ENCODE measurements at places on chromosomes 12 and 14. TPM values are rescaled to one million over a fixed set of nuclear protein-coding genes. Genes with fewer than 3 reads are reported as not detected.

The NPFF gene
- not detected for total RNA-seq

The SMIM41 gene
- not detected for total RNA-seq

DNA sequence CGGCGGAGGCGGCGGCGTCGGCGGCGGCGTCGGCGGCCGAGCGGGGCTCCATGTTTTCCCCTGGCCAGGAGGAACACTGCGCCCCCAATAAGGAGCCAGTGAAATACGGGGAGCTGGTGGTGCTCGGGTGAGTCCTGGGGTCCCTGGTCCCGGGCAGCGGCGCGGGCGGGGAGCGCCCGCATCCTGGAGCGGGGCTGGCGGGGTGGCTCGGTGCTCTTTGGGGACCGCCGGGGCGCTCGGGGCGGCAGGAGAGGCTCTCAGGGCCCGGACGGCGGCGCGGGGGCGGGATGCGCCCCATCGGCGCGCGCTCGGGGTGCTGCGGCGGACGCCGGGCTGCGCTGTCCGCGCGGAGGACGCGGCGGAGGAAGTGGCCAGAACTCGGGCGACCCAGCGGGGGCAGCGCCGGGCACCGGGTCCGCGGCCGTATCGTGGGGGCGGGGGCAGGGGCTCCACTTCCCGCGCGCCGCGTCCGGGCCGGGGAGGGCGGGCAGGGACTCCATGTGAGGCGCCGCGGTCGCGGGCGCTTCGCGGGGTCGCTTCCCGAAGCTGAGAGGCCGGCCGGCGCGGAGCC lies 485 bp downstream of the PELI2 start:
- peak; percentile 25 for DNase-seq

The ARHGAP9 gene
- not detected for total RNA-seq

The RDH12 gene
- total RNA-seq = not detected

GRCh38 chr14:23043754-23044153 lies 1.7 kb downstream of the PSMB11 start:
- no peak for DNase-seq

GRCh38 chr14:35286707-35287106 lies 5.5 kb upstream of the PSMA6 start:
- DNase-seq = no peak

DNA sequence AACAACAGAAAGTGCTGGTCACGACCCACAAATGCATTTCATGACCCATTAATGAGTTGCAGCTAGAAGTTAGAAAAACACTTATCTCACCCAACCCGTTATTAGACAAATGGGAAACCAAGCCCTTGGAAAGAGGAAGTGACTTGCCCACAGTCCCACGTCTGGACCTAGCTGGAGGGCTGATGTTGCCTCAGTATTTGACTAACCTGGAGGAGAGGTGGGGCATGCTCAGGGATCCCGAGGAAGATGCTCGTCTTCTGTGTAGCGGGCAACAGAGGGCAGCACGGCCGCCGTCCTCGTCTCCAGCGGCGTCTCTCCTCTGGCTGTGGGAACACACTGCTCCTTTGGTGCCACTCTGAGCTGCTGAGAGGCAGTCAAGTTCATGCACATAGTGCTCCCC lies 12.7 kb downstream of the CCND2 start:
- DNase-seq = no peak

- peak; percentile 83 for DNase-seq
Measured at GRCh38 chr14:68969278-68970033, 9.6 kb downstream of the ACTN1 start.

GRCh38 chr12:5166976-5167375 lies 123.3 kb downstream of the KCNA5 start:
- DNase-seq = peak; percentile 19

DNA sequence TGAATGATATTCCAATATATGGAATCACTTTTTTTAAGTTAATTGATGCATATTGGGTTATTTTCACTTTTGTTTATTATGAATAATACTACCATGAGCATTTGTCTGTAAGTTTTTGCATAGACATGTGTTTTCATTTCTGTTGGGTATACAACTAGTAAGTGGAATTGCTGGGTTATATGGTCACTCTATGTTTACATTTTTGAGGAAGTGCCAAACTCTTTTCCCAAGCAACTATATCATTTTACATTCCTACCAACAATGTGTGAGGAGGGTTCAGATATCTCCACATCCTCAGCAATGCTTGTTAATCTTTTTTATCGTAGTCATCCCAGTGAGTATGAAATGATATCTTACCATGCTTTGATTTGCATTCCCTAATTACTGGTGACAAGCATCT lies 64.0 kb downstream of the MON2 start:
- DNase-seq = no peak

The GALNT4 gene
- total RNA-seq = 18.5 TPM

The POTEM gene
- not detected for total RNA-seq

DNA sequence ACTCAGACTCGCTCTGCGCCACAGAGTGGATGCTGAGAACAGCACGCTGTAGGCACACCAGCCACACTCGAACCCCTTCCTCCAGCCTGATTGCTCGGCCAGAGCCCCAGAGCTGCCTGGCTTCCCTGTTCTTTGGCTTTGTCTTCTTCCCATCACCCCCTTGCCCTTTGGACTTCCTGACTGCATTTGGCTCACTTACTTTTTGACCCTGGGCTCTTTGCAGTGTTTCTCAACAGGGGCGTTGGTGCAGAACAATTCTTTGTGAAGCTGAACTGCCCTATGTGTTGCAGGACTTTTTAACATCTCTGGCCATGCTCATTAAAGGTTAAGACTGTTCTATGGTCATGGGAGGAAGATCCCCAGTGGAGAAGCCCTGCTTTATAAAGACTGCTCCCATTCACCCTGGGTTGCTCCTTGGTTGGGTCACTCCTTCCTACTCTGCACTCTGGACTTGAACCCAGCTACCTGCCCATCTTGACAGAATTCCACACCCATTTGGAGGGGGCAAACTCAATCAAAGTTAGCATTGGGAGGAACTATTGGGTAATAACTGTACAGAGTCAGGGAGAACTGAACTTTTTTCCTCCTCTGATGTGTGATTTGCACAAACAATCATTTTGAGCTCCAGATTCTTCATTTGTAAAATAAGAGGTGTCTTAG lies 127.7 kb upstream of the PLEKHG7 start:
- DNase-seq = no peak

GRCh38 chr14:56339855-56340701 lies 221.9 kb downstream of the PELI2 start:
- peak; percentile 92 for DNase-seq

DNA sequence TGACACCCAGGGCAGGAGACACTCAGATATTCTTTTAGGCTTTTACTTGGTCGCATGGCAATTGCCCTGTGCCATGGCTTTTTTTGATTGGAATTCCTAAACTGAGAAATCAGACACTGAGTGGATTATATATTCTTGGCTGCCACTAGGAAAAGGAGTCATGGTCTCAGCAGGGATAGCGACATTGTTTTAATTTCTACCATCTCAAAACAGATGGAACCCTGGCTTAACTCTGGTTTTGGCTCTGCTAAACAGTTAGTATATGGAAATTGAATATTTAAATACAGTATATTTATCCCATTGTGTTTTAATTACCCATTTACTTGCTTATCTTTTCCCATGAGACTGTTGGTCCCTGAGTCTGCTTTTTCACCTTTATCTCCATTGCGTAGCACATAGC lies 84.0 kb downstream of the DACT1 start:
- DNase-seq = no peak

The SLC25A47 gene
- not detected for total RNA-seq

The LRTM2 gene
- not detected for total RNA-seq

DNA sequence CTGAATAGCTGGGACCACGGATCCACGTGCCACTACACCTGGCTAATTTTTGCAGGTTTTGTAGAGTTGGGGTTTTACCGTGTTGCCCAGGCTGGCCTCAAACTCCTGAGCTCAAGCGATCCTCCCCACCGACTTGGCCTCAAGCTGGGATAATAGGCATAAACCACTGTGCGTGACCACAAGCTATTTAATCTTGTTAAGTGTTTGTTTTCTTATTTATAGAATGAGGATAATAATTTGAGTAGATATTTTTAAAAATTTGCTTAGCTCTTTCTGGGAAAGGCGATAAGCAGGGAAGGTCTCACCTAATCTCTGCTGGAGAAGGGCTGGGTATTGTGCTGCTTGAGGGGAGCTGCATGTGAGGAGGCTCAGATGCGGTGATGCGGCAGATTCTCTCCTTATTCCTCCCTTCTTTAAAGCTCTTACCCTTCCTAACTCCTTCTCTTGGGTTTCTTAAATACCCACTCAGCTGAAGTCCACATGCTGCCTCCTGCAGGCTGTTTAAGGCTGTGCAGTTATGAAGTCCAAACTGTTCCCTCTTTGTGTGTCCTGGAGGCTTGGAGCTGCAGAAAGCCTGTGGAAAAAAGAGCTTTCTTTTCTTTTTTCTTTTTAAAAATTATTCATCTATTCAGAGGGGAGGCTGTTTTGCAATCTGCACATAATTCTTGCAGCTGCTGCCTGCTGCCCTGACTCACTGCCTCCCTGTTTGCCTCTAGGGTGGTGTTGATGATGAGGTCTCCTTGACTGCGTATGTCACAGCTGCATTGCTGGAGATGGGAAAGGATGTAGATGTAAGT lies 37.9 kb downstream of the A2ML1 start:
- DNase-seq = peak; percentile 74

The GPR135 gene
- total RNA-seq = 0.47 TPM

GRCh38 chr12:4001841-4002240 lies 128.6 kb upstream of the PARP11 start:
- no peak for DNase-seq

The TRMT5 gene
- total RNA-seq = 13.1 TPM

GRCh38 chr12:131751335-131751734 lies 40.4 kb downstream of the SFSWAP start:
- DNase-seq = no peak

The NGB gene
- not detected for total RNA-seq

DNA sequence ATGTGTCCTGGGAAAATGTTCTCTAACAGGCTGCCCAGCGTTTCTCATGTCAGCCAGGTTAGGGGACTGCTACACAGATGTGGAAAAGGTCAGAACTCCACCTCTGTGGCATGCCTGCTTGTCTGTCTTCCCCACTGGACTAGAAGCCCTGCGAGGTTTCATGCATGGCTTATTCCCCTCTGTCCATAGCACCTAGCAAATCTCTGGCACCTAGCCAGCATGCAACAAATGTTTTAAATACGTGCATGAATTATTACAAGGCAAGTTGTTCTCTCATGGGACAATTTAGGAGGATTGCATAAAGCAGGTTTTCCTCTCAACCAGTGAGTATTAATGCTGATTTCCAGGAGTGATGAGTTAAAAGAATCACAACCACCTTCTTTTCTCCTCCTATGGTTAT lies 21.4 kb upstream of the KCNK13 start:
- DNase-seq = no peak

The IL26 gene
- total RNA-seq = not detected

The FAM181A gene
- not detected for total RNA-seq

GRCh38 chr14:61752626-61753025 lies 9.6 kb upstream of the SNAPC1 start:
- peak; percentile 33 for DNase-seq

The CPNE8 gene
- 29.4 TPM for total RNA-seq

DNA sequence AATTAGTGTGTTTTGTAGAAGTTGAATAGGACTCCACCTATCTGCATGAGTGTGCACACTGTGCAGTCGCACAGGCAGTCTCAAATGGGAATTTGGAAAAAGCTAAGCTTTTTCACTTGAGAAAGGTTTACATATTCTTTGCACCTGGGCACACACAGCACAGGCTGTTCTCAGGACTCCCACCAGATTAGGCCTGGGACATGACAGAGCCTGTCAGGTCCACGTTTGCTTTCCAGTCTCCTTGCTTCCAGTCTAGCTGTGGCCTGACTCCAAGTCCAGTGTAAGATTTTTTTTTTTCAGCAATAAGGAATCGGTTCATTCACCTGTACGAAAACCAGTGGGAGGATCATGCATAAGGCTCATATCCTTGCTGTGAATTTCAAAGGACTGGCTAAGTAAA lies 181.3 kb downstream of the ZFP36L1 start:
- no peak for DNase-seq

GRCh38 chr12:16564675-16565074 lies 41.3 kb downstream of the LMO3 start:
- DNase-seq = no peak

DNA sequence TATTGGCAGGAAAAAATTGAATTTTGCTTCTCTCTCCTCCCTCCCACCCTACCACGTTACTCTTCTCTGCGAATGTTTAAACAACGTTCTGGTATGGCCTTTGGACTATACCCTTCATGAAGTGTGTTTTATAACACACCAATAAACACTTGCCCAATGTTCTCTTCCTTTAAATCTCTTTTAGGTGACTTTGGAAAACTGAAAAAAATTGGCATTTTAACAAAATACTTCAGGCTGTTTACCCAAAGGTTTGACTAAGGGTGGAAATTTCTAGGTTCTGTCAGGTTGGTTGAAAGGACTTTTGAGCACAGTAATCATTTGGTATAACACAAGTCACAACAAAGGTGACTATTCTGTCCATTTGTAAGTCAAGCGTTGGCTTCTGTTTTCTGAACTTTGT lies 446.8 kb downstream of the AEBP2 start:
- DNase-seq = no peak

- no peak for DNase-seq
Measured at GRCh38 chr12:56011509-56012090, 9.2 kb upstream of the IKZF4 start.

DNA sequence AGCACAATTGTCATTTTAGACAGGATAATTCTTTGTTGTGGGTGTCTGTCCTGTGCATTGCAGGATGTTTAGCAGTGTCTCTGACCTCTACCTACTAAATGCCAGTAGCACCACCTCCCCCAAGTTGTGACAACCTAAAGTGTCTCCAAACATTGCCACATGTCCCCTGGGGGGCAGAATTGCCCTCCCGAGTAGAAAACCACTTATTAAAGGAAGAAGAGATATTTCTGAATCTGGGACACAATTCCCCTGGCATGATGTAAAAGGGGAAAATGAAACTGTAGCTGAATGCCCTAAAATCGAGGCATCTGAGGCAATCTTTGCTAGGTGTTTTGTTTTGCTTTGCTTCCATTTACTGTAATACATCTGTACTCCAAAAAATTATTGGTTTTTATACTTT lies 116.8 kb upstream of the NAP1L1 start:
- DNase-seq = peak; percentile 21

The SALL2 gene
- total RNA-seq = 2.3 TPM

The PPFIBP1 gene
- total RNA-seq = 576 TPM

The TAS2R19 gene
- 4.0 TPM for total RNA-seq

DNA sequence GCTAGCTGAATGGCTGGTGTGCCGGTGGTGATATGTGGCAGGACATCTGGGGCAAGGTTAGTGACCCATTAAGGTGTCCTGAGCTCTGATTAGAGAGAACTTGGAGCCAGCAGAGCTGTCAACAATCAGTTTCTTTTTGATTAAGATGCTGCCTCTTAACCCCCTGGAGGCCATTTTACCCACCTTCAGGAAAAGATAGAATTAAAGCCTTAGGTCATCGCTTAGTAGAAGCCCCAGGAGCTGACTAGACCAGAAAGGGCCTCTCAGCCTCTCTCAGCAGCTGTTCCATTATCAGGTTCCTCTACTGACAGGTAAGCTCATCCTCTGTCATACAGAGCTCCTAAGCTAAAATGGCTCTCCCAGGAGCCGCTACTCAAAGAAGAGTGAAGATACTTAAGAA lies 339.0 kb downstream of the FUT8 start:
- DNase-seq = no peak

The KLHL33 gene
- 0.17 TPM for total RNA-seq

- DNase-seq = no peak
Measured at GRCh38 chr12:21502872-21503271, 1.3 kb downstream of the GOLT1B start.
